ENCODE measurements at places on chromosomes 6 and 20.

DNA sequence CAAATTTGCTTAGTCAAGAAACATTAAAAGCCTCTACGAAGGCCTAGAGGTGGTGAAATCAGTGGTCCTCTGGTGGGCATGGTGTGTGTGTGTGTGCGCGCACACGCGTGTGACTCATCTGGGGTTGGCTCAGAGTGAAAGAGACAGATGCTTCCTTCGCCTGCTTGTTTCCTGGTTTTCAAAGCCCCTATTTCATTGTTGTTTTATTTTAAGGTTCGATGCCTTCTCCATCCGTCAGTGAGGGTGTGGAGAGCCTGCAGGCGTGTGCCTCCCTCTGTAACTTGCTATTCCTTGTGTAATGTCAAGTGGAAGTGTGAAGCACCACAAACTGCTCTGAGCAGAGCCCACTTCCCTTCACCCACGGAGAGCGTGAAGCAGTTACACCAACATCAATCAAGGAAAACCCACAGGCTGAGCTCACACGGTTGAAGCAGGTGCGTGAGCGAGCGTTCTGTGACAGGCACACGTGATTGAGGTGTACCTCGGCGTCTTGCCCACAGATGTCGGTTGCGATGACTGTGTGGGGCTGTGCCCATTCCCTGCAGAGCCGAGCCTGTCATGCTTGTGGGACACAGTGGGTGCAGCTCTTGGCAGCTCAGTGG lies 233.9 kb downstream of the PRL start:
- no peak overlapping the region for H3K4me3 ChIP-seq
- no peak overlapping the region for H3K27ac ChIP-seq
- H3K27me3 ChIP-seq, result no peaks in the 10 kb centered on the region
- H3K4me1 ChIP-seq, result no peaks in the 10 kb centered on the region

GRCh38 chr6:13846841-13847240 lies 32.5 kb upstream of the MCUR1 start:
- no peak for DNase-seq
- no peak overlapping the region for H3K27ac ChIP-seq
- H3K27me3 ChIP-seq, result no peaks in the 10 kb centered on the region
- H3K4me3 ChIP-seq, result no peak overlapping the region
- no peaks in the 10 kb centered on the region for H3K4me1 ChIP-seq

DNA sequence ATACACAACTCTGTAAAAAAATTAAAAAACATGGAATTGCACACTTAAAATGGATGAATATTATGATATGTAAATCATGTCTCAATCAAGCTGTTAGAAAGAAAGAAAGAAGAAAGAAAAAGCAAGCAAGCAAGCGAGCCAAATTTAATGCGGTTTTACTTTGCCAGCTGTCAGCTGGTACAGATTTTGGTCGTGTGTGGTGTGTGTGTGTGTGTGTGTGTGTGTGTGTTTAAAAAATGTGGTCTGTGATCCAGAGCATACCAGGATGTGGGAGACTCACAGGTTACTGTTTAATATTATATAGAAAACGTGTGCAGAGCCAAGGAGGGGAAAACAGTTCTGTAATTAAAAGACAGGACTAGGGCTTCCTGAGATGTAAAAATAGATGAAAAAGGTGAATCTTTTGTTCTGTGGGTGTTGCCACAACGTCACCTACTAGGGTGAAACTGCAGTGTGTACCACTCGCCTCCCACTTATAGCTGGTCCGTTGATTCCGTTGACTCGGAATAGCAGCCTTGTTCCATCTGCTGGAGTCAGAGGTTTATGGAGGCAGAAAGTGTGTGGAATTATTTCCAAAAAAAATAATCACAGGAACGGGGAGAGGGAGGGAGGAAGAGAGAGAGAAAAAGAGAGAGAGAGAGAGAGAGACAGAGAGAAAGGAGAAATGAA lies 197.7 kb downstream of the BCAS1 start:
- peak overlapping the region; percentile 13 for H3K4me3 ChIP-seq
- no peaks in the 10 kb centered on the region for H3K27me3 ChIP-seq
- peaks cover 28% of the 10 kb centered on the region for H3K4me1 ChIP-seq
- H3K27ac ChIP-seq, result peak overlapping the region; percentile 34
- peak; percentile 73 for DNase-seq
- H3K36me3 ChIP-seq, result no peaks in the 10 kb centered on the region

DNA sequence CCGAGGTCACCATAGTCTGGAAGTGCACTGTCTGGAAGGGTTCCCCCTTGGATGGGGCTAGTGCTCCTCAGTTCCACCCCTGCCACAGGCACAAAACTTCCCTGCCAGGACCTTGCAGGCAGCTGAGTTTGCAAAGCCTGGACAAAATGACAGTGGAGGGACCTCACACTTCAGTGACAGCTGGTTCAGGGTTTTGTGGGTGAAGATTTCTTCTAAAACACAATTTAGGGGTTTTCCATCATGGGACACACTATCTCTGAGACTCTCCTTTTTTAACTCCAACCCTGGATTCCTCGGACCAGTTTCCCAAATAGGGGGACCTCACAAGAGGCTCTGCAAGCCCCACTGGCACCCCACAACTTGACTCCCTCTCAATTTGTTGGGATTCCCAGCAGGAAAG lies 33.6 kb upstream of the PREX1 start:
- DNase-seq, result no peak
- no peak overlapping the region for H3K27ac ChIP-seq
- H3K36me3 ChIP-seq, result no peaks in the 10 kb centered on the region
- H3K27me3 ChIP-seq, result no peaks in the 10 kb centered on the region

DNA sequence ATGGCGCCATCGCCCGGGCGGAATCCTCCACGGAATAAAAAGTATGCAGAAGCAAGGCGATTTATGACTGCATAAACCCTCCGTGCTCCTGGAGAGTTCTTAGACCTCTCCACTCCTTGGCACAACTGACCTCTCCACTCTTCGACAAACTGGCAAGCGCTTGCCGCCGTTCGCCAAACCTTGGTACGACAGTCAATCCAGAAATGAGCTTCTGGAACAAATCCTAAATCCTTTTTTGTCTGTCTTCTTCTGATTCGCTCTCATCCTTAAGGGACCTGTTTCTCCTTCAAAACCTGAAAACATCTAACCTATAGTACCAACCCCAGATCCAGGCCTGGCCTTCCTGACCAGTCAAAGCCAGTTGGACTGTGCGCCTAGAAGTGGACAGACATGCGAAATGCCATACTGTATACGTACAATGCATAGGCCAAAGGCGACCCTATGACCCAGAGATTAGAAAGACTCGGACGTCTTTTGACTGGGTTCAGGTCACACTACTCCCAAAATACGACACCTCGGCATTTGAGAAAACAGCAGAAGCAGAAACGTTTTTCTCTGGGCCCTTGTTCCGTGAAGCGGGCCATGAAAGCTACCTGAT lies 59.4 kb downstream of the TRIM27 start:
- H3K27me3 ChIP-seq, result no peaks in the 10 kb centered on the region
- H3K4me3 ChIP-seq, result peak overlapping the region; percentile 69
- H3K27ac ChIP-seq, result no peak overlapping the region
- DNase-seq, result no peak

DNA sequence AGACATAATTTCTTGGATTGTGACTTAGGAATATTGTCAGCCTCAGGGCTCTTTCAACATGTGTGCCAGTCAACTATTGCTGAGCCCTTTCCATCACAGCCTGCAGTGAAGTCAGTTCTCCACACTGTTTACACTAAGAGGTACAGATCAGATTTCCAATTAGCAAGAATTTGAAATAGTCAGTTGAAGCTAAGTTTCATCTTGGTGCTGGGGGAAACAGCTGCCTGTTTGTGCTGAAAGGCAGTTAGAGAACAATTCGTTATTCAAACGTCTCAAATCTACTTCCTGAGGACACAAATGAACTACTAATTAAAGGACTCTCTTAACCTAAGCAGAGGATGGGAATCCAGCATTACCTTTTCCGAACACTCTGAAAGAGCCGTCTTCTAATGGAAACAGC lies 25.9 kb downstream of the ADGRF1 start:
- H3K27me3 ChIP-seq, result no peaks in the 10 kb centered on the region
- peaks cover 9% of the 10 kb centered on the region for H3K4me1 ChIP-seq
- H3K36me3 ChIP-seq, result no peaks in the 10 kb centered on the region

GRCh38 chr6:35317483-35318195 lies 20.0 kb downstream of the DEF6 start:
- peaks cover 7% of the 10 kb centered on the region for H3K4me1 ChIP-seq
- DNase-seq, result peak; percentile 67
- H3K27ac ChIP-seq, result peak overlapping the region; percentile 48
- no peaks in the 10 kb centered on the region for H3K27me3 ChIP-seq
- H3K36me3 ChIP-seq, result no peaks in the 10 kb centered on the region
- peak overlapping the region; percentile 55 for H3K4me3 ChIP-seq

GRCh38 chr6:107132330-107132954 lies 17.1 kb upstream of the BEND3 start:
- peak; percentile 59 for DNase-seq
- no peak overlapping the region for H3K27ac ChIP-seq
- no peaks in the 10 kb centered on the region for H3K27me3 ChIP-seq

DNA sequence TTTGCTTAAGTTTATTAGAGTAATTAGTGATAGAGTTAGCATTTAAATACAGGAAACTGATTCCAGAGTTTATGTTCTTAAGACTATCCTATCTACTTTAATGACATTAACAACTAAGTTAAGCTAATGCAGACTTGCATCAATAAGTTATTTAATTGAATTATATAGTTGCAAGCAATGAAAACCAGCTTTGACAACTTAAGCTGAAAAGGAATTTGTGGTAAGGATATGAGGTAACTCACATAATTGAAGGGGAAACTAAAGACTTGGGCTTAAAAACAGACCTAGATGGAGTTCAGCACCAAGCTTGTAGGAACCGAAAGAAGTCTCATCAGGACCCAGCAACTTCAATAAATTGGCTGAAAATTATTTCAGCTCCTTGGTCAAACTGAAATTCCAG lies 222.3 kb downstream of the IBTK start:
- no peak overlapping the region for H3K4me3 ChIP-seq
- H3K36me3 ChIP-seq, result no peaks in the 10 kb centered on the region
- H3K4me1 ChIP-seq, result peaks cover 7% of the 10 kb centered on the region
- H3K27ac ChIP-seq, result no peak overlapping the region
- no peak for DNase-seq

DNA sequence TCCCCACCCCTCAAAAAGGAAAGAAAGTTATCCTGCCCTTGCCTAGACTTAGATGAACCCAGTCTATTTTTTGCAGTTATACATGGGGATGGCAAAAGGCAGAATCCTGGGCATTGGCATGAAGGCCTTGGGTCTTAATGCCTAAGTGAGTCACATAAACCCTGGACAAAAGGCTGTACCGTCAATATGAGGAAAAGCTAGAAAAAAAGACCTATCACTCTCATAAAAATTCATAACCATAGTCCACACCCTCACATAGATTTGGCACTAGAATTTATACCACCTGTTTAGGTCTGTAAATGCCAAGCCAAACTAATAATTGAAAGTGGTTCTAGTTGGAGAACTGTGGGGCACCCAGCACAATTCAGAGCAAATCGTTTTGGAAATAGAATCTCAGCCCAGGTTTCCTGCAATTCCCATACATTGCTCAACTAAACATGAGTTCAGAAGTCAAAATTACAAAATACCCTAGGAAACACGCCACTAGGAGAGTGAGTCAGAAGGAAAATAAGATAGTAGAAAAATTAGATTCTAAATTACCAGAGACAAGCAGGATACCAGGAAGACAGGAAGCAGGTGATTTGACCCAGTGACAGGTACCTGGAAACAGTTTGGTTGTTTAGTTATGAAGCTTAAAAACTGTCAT lies 70.4 kb upstream of the FUCA2 start:
- H3K27ac ChIP-seq, result no peak overlapping the region
- H3K4me3 ChIP-seq, result no peak overlapping the region
- no peaks in the 10 kb centered on the region for H3K36me3 ChIP-seq
- no peak for DNase-seq
- H3K4me1 ChIP-seq, result peaks cover 9% of the 10 kb centered on the region

DNA sequence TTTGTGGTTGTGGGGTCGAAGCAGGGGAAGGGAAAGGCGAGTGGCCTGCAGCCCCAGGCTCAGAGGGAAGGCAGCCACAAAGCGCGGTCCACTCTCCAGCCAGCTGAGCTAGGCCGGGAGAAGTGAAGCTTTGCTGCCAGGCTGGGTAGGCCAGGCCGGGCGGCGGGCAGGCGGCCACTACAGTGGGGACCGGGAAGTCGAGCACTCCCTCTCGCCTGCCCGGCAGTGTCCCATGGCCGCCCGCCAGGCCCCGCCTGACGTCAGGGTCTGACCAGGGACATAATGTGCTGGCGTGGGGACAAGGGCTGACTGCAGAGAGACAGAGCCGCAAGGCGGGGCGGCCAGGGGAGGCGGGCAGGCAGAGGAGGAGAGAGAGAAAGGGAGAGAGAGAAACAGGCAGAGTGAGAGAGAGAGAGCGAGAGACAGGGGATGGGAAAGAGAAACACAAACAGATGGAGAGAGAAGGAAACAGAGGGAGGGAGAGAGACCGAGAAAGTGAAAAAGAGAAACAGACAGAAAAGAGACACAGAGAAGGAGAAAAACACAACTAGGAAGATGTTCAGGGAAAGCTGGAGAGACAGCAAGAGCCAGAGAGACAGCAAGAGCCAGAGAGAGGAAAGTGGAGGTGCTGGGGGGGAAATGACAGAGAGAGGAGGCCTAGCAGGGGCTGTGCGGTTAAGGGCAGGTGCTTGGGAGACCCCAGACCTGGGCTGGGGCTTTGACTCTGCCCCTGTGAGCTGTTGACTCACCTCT lies 94.5 kb upstream of the PTPN1 start:
- H3K27ac ChIP-seq, result no peak overlapping the region
- no peaks in the 10 kb centered on the region for H3K36me3 ChIP-seq
- peak overlapping the region; percentile 29 for H3K4me3 ChIP-seq
- H3K4me1 ChIP-seq, result peaks cover 9% of the 10 kb centered on the region
- H3K27me3 ChIP-seq, result 0 out of 2 replicates have a peak, but pooled peaks cover 5% of the 10 kb centered on the region
- DNase-seq, result peak; percentile 90

- no peaks in the 10 kb centered on the region for H3K36me3 ChIP-seq
- H3K27me3 ChIP-seq, result peaks cover 33% of the 10 kb centered on the region
- no peak overlapping the region for H3K27ac ChIP-seq
- no peaks in the 10 kb centered on the region for H3K4me1 ChIP-seq
- H3K4me3 ChIP-seq, result no peak overlapping the region
- DNase-seq, result no peak
Measured at GRCh38 chr20:60255415-60255814, 297.2 kb downstream of the CDH26 start.

Data from SJCRH30 (cell line).